Renal cortex interstitium (tissue), 15 donors: ENCODE measurements at places on chromosomes 3 and 15.

DNA sequence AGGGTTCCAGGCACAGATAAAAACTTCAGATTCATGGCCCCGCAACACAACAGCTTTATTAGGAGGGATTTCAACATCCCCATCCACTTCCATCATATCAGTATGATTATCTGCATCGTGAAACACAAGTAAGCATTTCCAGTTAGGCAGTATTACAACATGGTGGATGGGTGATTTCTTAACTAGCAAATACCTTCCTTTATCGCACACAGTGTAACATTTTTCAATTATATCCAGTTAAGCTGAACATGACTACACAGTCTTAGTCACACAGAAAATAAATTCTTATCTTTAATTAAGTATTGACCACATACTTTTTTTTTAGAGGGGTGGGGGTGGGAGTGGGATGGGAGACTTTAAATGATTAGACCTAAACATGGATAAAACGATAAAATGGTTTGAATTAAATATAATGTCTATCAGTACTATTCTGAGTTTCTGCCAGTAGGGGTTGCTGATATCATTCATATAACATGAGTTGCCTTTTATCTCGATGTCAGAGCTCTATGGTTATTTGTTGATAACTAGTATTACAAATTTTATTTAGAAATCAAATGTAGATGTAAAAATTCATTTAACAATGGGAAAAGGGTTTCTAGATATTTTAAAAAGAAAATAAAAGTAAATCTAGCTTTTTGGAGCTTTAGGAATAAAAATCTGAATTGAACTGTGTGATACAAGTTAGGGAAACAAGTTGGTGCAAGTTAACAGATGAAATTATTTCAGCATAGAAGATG is 146.6 kb downstream of the TBL1XR1 start:
- peak; percentile 37 for DNase-seq

DNA sequence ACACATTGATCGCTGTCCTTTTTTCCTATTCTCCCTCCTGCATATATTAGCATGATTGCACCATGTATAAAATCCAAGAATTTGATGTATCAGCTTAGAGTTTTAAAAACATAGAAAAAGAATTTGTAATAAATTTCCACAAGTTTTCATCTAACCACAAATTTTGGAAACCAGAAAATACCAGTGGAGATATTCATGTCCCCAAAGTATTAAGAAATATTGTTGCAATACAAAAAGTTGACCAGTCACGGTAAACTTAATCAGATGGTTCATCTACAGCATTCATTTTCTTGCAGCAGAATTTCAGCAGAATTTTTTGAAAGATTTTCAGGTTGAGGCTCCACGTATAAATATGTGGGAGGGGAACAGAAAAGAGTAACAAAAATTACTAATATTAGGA is 500.9 kb upstream of the MDFIC2 start:
- DNase-seq, result no peak

DNA sequence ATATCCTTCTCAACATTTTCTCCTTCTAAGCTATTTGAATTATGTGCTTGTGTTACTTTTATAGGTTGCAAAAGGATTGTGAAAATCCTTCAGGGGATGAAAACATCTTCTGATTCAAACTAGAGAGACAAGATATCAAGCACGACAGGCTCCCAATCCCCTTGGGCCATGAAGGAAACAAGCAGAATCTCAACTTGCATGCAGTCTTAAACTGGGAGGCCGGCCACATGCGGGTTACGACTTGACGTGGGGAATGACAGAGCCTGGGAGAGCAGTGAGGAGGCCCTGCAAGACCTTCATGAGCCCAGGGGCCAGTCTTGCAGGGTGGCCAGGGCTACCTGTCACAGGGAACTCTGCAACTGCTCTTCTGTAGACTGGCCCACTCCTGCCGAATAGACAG is 94.4 kb downstream of the SCN11A start:
- no peak for DNase-seq

DNA sequence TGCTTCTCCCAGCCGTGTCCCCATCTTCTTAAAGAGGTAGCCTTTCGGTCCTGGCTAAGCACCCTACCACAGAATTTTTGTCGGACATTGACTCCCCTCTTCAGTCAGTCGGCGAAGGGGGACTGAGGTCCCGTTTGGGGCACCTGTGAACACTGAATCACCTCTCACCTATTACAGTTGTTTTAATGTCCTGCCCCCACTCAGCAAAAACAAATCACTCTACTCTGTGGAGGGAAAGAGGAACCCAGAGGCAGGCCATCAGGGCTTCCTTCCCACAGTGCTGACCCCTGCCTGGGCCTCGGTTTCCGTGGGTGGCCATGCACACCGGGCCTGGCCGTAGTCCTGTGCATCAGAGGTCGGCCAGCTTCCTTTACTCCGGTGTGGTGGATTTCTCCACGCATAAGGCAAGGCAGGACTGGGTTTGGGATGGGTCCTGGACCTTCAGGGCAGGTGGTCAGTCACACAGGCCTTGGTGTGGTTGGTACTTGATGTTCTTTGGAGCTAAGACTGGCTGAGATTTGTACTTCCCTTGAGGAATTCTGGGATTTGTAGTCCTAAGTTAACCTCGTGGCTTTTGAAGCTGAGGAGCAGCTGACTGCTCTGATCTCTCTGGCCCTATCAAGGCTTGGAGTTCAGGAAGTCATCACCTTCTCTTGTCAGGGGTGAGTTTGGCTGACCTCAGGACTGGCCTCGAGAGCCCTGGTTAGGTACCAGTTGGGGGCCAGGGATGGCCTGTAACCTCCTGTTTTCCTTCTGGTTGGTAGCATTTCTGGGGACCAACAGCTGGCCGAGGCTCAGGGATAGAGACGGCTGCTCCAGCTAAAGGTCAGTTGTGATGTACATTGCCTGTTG is 627 bp upstream of the FAM131A start:
- DNase-seq, result peak; percentile 37

DNA sequence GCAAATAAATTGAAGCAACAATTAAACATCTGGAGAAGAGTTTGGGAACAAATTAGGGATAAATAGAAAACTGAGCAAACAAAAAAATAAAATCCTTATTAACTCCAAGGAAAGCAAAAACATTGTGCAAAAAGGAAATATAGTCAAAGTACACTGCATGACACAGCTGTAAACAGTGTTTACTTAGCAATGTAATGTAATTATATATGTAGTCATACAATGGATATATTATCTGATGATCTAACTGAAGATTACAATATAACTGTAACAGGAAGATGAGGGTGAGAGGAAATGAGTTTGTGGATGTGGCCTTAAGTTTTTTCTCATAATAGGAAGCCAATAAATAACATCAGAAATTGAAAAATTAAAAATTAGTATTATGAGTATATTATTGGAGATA is 42.5 kb downstream of the SCN10A start:
- DNase-seq, result no peak

DNA sequence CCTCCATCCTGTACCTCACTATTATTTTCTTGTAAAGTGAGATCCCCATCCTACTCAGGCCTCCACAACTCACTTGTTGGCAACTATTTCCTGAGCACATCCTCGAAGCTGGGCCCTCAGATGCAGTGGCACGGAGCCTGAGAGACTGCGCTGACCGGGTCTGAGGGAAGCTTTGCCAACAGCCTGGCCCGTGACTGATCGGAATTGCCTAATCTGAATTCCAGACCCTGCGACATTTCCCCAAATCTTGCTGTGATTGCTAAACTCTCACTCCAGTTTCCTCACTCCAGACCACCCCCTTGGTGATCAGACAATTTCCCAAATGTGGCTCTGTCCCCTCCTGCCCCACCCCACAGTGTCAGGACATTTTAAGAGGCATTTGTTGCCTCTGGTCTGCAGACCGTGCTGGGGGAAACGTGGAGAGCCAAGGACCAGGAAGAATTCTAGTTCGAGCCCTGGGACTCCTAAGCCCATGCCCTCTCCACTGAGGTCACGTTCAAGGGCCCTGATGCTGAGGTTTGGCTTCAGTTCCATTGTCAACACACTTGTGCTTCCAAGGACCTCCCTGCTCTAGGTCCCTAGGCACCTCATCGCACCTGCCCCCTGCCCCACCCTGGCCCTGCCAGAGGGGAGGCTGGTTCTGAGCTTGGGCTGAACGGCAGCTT is 22.8 kb downstream of the KLHL25 start:
- DNase-seq, result no peak

DNA sequence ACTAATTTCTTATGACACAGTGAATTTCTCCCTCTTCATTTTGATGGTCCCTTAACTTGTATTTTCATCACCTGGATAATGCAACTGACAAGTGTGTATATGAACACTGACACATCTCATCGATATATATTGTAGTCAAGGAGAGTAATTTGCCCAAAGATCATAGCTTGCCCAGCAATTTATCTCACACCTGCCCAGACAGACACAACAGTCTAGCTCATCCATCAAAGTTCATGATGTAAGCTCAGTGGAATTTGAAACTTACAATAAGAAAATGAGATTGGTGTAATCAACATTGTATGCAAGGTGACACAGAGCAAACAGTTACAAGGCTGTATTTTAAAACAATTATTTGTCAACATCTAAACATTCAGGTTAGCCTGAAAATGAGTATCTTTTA is 805.8 kb downstream of the NAALADL2 start:
- DNase-seq, result no peak

DNA sequence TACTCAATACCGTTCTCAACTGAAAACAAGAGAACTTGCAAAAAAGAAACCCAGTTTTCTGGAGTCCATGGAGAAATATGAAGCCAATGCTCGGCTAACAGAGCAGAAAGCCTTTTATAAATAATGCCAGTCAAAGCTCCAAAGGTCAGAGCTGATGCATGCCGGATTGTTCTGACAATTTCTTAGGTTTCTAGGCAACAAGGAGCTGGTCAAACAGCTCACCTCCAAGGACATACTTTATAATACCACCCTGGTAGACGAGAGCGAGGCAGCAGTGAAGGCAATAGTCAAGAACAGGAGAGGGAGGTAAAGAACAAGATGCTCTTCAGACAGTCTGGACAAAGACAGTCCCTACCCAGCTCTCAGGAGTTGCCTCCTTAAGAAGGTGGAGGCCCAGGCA is 111.1 kb downstream of the UBE3A start:
- DNase-seq, result no peak

GRCh38 chr3:23964537-23965235 is 19.6 kb downstream of the NR1D2 start:
- DNase-seq, result no peak

DNA sequence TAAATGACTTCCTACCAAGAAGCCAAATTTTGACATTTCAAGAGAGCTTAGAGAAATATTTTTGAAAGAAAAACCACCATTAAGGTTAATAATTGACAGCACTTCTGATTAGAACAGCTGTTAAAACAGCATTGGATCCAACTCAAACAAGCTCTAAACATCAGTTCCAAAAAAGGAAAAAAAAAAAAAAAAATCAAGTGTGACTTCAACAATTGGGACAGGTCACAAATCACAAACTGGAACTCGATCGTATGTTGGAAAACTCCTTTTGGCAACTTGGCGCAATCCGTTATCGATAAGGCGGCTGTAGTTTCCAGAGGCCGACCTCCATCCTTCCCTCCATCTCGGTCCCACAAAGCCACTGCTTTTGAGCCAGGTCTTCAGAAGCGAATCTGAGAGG is 17.8 kb downstream of the TLE3 start:
- DNase-seq, result no peak

DNA sequence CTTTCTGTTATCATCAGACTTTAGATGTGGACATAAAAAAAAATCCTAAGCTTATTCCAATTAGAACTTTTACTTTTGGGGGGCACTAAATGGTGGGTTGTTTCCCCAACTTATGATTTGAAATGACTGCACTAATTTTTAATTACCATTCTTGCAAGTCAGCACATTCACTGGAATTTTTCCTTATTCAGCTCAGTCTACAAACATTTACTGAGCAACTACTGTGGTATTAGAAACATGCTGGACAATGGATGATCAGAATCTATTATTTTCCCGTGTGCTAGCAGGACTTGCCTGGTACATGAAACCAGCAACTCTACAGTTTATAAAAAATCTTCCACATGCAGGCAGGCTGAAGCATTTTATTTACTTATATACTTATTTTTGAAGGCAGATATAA is 273.6 kb downstream of the FOXP1 start:
- DNase-seq, result no peak

GRCh38 chr15:51168700-51169099 is 74.0 kb upstream of the TNFAIP8L3 start:
- no peak for DNase-seq

DNA sequence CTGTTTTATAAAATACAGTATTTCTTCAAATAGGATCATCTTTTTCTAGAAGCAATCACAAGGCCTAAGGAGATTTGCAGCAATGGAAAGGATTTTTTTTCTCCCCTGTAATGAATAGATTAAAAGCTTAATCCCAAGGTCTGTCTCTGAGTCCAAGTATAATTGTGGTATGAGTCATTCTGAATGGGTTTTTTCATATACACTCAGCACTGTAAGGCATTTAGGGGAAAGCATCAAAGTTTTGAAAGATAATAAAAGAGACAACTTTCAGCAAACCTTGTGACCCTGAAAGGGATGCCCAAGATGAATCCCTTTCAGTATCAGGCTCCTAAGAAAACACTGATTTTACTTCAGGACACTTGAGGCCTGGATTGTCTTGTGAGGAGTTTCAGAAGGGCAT is 23.3 kb upstream of the LARS2 start:
- no peak for DNase-seq

GRCh38 chr15:42921342-42921731 is 759 bp upstream of the TTBK2 start:
- no peak for DNase-seq

- DNase-seq, result no peak
Measured at GRCh38 chr3:119304201-119304713, 10.1 kb downstream of the ARHGAP31 start.

DNA sequence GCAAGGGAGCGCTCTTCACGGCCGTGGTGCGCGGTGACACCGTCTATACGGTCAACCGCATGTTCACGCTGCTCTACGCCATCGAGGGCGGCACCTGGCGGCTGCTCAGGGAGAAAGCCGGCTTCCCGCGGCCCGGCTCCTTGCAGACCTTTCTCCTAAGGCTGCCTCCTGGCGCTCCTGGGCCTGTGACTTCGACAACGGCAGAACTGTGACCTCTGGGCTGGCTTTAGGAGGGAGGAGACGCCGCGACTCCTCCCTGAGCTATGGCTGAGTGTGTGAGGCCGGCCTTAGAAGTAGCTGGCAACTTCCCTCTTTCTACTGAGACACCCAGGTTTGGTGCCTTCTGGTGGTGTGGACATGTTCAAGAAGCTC is 1.4 kb downstream of the KBTBD13 start:
- DNase-seq, result no peak

DNA sequence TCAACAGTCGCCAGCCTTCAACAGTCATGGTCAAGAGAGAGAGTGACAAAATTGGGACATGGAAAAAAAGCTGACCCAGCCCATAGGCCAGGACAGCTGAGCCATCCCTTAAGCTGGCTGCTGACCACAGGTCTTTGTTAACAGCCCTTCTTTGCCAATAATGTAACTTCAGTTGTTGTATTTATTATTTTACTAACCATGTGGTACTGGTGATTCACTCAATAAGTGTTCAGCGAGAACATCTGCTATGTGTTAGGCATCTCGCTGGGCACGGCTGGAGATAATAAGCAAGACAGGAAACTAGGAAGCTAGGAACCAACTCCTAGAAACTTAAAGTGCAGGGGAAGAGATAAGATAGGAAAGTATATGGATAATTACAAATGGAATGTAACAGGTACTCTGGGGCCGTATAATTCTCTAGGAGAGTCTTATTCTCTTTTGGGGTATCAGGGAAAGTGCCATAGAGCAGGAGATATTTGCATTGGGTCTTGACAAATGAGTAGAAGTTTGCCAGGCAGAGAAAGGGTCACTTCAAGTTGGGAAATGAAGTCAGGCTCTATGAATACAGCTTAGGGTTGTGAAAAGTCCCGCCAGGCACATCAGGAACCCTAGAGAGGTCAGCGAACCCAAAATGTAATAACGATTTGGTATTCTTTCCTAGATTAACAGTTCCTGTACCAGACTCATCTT is 84.0 kb upstream of the TRA2B start:
- DNase-seq, result no peak
